ENCODE measurements at places on chromosomes 11 and 22.

- no peak for DNase-seq
These were observed 154.5 kb downstream of the OR4C45 start for GRCh38 chr11:50187220-50187619.

DNA sequence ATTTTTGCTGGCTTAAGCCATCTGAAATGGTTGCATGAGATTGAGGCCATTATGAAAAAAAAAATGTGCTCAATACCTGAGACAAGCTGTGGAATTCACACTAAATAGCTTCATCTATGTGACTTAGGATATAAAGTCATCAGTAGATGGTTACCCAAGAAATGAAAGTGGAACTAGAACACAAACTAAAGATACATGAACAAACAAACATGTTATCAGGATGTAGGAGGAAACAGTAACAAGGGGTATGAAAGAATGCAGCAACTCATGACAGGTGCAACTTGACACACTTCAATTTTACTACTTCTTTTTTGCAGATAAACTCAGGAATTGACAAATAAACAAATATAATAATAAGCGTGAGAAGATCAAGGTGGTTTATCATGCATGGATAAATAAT lies 155.0 kb downstream of the WT1 start:
- no peak for DNase-seq

DNA sequence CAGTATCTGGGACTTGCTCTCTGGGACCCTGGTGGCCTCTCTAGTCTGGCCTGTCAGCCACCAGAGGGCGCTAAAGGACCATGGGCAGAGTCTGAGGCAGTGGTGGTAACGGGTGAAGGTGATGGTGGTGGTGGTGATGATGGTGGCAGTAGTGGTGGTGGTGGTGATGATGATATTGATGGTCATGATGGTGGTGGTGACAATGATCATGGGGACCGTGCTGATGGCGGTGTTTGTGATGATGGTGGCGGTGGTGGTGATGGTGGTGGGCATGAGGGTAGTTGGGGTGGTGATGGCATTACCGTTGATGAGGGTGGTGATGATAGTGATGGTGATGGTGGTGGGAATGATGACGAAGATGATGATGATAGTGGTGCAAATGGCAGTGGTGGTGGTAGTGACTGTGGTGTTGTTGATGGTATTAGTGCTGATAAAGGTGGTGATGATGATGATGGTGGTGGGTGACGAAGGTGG lies 16.0 kb downstream of the TRPM5 start:
- DNase-seq: no peak

DNA sequence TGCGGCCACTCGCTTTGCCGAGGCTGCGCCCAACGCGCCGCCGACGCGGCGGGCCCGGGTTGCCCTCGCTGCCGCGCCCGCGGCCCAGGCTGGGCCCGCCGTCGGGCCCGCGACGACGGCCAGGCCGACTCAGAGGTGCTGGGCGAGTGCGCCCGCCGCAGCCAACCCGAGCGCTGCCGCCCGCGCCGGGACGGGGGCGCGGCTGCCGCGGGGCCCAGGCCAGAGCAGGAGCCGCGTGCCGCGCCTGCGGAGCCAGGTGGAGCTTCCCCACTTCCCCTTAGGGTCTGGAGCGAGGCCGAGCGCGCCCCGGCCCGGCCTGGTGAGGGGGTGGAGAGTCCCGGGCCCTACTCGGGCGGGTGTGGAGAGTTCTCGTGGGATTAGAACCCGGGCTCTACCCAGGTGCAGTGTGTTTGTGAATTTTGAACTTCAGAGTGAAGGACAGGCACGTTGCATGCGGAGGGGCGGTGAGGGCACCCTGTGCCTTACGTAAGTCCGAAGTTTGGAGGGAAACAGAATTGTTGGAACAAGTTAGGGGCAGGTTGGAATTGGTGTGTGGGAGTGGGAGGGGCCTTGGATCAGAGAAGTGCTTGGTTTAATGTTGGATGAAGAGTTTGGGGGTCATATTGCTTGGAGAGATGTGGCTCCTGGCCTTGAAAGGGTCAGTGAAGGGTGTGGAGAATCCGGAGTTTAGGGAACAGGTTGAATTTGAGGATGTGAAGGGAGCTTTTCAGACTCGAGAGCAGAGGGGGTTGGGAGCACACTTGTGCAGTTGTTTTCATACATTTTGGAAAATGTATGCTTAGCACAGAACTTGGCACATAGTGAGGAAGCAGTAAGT lies 697 bp downstream of the RNF169 start:
- DNase-seq: peak; percentile 70

- DNase-seq: no peak
These were observed 14.0 kb upstream of the ACR start for GRCh38 chr22:50723991-50724390.

GRCh38 chr11:64770120-64770519 lies 8.2 kb downstream of the SF1 start:
- DNase-seq: no peak

DNA sequence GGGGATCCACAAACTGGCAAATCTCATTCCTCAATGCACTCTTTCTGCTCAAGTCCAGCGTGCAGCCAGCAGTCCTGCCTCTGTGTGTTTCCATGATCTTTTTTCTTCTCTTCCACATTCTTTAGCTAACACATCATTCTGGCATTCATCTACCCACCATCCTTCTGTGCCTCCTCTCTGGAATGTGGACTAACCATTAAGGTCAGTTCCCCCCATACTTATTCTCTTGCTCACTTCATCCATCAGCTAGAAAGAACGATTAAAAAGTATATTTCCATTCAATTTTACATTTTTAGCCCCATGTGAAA lies 7.8 kb downstream of the KIRREL3 start:
- no peak for DNase-seq

DNA sequence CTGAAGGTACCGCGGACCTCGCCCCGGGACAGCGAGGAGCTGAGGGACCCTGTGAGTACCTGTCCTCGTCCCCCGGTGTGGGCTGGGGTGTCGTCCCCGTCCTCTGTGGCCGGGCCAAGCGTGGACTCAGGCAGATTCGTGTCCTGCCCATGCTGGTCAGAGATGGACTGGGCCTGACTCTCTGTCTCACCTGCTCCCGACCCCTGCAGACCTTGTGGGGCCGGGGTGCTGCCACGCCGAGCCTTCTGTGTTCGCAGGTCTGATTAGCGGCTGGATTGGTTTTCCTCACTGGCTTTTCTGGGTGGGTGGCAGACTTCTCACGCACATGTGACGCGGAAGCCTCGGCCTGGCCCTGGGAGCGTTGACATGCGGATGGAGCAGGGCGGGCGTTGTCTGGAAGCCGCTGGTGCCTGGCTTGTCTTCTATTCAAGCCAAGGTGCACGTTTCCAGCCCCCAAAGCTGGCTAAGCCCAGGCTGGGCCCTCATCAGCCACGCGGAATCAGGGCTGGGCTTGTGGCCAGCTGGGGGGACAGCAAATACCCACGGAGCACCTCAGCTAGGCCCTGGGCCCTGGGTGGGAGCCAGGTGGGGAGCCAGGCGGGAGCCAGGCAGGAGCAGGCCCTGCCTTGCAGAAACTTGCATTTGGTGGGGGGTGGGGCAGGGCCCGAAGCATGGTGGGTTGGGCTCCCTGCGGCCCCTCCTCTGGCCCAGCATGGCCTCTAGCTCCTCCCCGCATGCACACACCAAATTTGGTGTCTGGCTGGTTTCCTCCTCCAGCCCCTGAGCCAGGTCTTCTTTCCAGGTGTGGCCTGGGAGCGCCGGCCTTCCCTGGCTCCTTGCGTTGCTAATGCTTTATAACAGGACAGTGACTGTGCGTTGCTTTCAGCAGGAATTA lies 7.0 kb downstream of the GRAMD4 start:
- DNase-seq: no peak

- no peak for DNase-seq
These were observed 22.9 kb upstream of the RCE1 start for GRCh38 chr11:66820381-66820780.

DNA sequence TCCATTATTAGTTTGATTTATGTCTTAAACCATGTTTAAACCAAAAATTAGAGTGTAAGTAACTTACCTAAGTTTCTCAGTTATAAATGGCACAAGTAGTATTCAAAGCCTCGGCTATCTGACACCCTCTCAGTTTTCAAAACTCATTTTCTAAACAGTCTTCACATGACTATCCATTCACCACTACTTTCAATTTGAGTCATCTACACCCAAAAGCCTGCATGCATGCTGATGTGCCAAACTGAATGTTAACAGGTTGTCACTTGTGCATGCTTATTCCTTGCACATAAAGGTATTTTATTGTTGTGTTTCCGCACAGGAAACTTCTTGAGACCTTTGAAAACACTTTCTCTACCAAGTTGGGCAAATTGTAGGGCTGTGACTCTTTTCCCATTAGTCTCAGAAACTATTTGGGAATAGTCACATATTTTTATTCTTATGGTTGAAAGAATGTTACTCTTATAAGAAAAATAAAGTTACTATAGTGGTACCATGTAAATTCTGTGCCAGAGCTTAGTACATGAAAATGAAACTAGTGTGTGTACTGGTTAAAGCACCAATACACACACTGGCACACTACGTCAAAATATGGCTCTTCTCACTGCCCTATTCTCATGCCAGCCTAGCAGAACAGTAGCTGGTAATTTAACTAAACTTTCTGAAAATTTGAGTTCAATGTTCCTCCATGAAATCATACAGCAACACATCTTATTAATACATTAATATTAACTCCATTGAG lies 2.2 kb upstream of the OR51E2 start:
- no peak for DNase-seq

- no peak for DNase-seq
These were observed 31.9 kb downstream of the IL18BP start for GRCh38 chr11:72030472-72031045.

GRCh38 chr22:17633217-17633997 lies 4.9 kb upstream of the ATP6V1E1 start:
- DNase-seq: no peak

GRCh38 chr11:97607291-97608000 lies 1217.6 kb downstream of the JRKL start:
- DNase-seq: no peak

- no peak for DNase-seq
These were observed 27.6 kb upstream of the TTC12 start for GRCh38 chr11:113286509-113287497.

DNA sequence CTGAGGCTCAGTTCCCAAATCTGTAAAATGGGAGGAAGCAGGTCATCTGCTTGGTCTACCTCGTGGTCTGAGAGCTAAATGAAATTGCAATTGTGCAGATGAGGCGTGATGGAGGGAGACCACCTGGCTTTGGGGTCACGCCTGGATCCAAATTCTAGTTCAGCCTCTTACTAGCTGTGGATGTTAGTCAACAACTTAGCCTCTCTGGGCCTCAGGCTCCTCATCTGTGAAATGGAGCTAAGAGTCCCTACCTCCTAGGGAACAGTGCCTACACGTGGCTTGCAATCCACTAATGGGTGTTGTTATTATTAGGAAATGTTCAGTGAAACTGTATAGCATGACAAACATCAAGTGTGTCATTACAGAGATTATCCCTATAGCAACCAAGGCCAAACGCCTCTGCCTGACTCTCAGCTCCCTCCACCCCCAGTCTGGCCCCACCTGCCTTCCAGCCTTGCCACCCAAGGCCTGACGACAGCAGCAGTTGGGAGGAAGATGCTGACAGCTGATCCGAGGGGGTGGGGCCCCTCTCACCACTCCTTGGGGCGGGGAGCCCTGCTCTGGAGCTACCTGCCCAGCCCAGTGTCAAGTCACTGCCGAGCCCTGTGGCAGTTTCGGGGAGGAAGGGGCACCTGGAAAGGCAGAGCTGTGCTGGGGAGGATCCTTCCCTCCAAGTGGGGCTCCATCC lies 1.7 kb upstream of the RHOD start:
- no peak for DNase-seq

DNA sequence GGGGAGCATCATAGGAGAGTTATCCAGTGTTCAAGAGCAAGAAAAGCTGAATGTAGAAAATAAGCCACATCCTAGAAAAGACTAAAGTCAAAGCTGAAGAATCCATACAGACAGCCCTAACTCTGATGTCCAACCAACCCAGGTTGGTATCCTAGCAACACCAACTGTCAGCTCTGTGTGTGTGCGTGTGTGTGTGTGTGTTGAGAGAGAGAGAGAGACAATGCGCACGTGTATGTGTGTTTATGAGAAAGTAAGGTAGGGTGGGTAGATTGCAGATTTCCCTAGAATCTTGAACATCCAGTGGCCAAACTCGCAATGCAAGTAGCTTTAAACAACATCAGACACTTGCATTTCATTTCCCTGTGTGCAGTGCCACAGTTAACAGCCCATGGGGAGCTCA lies 274.9 kb downstream of the FAM181B start:
- DNase-seq: no peak

- DNase-seq: no peak
These were observed 33.9 kb downstream of the PRDM11 start for GRCh38 chr11:45180179-45180847.

- DNase-seq: no peak
These were observed 21.3 kb downstream of the MORC2 start for GRCh38 chr22:30947173-30947815.

- DNase-seq: no peak
These were observed 39.7 kb downstream of the FLI1 start for GRCh38 chr11:128733440-128734102.

DNA sequence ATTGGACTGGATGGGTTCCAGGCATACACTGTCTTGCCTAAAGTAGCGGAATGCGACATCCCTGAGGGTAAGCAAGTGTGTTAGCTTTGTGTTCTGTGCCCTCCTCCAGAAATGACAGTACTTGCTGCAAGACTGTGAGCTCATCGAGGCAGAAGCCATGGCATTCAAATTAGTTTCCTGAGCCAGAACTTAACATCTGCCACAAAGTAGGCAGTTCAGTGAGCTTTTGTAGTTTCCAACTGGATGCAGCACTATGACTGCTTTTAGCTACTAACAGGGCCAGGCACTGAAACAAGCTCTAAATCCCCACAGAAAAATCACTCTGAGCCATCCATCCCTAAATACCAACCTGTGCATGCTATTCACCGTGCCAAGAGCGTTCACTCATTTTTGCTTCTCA lies 1.2 kb upstream of the FAR1 start:
- no peak for DNase-seq

DNA sequence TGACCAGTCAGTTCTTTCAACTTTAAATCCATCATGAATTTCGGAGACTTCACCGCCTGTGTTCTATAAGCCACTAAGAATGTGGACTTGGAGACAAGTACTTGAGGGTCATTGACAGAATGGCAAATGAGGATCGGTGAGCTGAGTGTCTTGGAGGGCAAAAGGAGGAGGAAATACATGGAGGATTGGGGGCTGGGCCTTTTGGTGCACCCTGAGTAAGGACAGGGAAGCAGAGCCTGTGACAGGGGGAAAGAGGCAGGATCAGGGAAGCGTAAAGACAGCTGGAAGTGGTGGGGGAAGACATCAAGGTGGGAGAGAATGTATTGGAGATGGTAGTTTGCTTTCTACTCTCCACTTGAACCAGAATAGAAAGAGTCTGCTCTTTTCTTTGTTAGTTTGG lies 70.4 kb upstream of the MTMR2 start:
- no peak for DNase-seq

DNA sequence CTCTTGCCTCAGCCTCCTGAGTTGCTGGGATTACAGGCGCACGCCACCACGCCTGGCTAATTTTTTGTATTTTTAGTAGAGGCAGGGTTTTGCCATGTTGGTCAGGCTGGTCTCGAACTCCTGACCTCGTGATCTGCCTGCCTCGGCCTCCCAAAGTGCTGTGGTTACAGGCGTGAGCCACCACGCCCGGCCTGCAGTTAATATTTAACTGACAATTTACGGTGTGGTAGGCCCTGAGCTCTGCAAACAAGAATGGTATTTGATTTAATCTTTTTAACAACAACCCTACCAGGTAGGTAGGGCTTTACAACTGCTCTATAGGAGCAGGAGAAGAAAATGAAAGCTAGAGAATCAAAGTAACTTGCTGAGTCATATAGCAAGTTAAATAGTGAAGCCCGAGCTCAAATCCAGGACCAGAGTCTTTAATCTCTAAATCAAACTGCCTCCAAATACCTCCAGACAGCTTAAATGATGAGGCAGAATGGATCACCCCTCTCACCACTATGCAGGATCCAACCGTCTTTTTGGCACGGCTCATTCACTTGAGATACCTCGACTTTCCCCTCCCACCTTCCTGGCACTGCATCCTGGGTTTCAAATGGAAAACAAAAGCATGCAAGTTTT lies 9.4 kb downstream of the UEVLD start:
- no peak for DNase-seq

Data from left hindlimb (tissue), 1 donor.